ENCODE measurements at places on chromosomes 5 and 9. TPM values are rescaled to one million over a fixed set of nuclear protein-coding genes. Genes with fewer than 3 reads are reported as not detected.

The BASP1 gene
- total RNA-seq = 34.2 TPM

The CDH6 gene
- total RNA-seq = 62.3 TPM

The SPINK13 gene
- total RNA-seq = not detected

The C5orf52 gene
- total RNA-seq = not detected

The TRIM36 gene
- 0.09 TPM for total RNA-seq

The CDKN2B gene
- 10.4 TPM for total RNA-seq

The PRLR gene
- not detected for total RNA-seq

The SMIM33 gene
- not detected for total RNA-seq

The IL3 gene
- total RNA-seq = not detected

The IFNA13 gene
- not detected for total RNA-seq

The SEMA5A gene
- 9.9 TPM for total RNA-seq

The PCDHA2 gene
- total RNA-seq = under 0.01 TPM

The NUTM2F gene
- not detected for total RNA-seq

The CCL27 gene
- total RNA-seq = not detected

The GDNF gene
- 0.32 TPM for total RNA-seq

The CDH12 gene
- total RNA-seq = not detected

The GRIA1 gene
- total RNA-seq = 0.16 TPM

The ITK gene
- under 0.01 TPM for total RNA-seq

The AK3 gene
- 75.3 TPM for total RNA-seq

The PCDHA9 gene
- total RNA-seq = 0.16 TPM

The STKLD1 gene
- 0.95 TPM for total RNA-seq

The PCDHB3 gene
- total RNA-seq = 0.16 TPM

The C7 gene
- 0.26 TPM for total RNA-seq

The COQ4 gene
- 13.7 TPM for total RNA-seq

The CBY3 gene
- 0.16 TPM for total RNA-seq

The FOXE1 gene
- not detected for total RNA-seq

The LCN2 gene
- total RNA-seq = not detected

The RLN1 gene
- total RNA-seq = not detected

The NR4A3 gene
- 0.32 TPM for total RNA-seq

The GLRA1 gene
- total RNA-seq = not detected

The CATSPER3 gene
- total RNA-seq = 0.16 TPM

The ACOT12 gene
- 0.17 TPM for total RNA-seq

The IGIP gene
- total RNA-seq = 9.1 TPM

The PCDHA7 gene
- total RNA-seq = 0.47 TPM

The FAM153A gene
- total RNA-seq = not detected

The IRF1 gene
- 21.2 TPM for total RNA-seq

The CCNJL gene
- under 0.01 TPM for total RNA-seq

The PHF24 gene
- total RNA-seq = 0.16 TPM

The SV2C gene
- total RNA-seq = not detected

The DBH gene
- not detected for total RNA-seq

The KCNMB1 gene
- not detected for total RNA-seq

The KIF12 gene
- not detected for total RNA-seq

The NEUROG1 gene
- not detected for total RNA-seq

The SLC27A6 gene
- total RNA-seq = not detected

The CCL28 gene
- 1.4 TPM for total RNA-seq

Data from bronchial smooth muscle cell (primary cell).